NCI-H1105 treated with DMSO at 0.1 percent for 48 hours (cell line): ENCODE measurements at places on chromosomes 4 and X.

- peak; percentile 90 for DNase-seq
These were observed 576.0 kb upstream of the PABPC4L start for GRCh38 chr4:134777606-134778005.

DNA sequence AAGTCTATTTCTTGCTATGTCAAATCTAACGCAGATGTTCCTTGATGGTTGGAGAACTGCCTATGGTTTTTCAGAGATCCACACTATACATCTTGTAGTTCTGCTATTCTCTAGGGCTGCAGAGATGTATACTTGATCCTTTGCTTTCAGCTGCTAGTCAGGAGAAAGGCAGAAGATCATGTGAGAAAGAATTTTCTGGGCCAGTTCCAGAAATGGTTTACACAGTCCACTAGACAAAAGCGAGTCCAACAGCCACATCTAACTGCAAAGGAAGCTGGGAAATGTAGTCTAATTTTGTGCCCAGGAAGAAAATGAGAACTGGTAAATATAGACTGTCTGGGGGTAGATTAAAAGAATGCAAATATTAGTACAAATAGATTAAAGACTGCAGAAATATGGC lies 394.3 kb upstream of the SLIT2 start:
- peak; percentile 1 for DNase-seq

DNA sequence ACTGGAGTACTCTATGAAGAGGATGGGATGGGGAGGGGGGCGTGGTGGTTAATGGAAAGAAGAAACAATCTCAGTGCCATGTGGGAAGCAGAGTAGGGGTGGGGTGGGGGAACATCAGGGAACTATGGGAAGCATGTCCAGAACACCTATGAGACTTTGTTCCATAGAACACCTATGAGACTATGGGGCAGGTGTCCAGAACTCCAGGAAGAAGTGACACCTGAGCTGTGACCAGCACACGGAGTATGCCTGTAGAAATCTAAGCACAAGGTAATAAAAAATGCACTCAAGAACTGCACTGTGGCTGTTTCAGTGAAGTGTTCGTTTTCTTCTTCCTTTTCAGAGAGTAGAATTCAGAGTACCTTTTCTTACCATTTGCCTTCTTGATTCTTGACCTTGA lies 704.8 kb upstream of the TENM3 start:
- DNase-seq: no peak

- no peak for DNase-seq
These were observed 81.8 kb downstream of the MID1IP1 start for GRCh38 chrX:38882894-38883626.

GRCh38 chrX:129737916-129738315 lies 863 bp upstream of the XPNPEP2 start:
- DNase-seq: no peak

- DNase-seq: no peak
These were observed 1.6 kb downstream of the FAM13A start for GRCh38 chr4:89055157-89056080.

- DNase-seq: no peak
These were observed 705 bp downstream of the RPS6KA3 start for GRCh38 chrX:20265726-20266681.

GRCh38 chrX:46876901-46877300 lies 35.3 kb upstream of the JADE3 start:
- DNase-seq: no peak

DNA sequence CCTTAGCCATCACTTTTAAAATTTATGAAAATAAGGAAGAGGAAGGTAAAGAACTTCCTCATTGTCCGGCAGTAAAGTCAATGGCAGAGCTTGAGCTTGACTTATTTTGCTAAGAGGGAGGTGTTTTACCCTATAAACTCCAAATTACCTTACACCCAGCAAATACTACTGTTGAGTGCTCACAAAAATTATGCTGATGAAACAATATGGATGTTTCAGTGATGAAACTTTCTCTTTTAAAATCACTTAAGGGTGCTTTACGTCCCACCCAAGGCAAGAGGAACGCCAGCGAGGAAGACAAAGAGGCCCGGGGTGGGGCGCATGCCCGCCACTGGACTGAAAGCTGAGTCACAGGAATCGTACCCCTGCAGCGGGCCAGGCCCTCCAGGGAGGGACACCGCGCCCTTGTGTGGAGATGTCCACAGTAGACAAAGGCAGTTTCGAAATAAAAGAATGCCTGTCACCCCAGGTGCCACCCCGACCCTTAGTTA lies 560 bp upstream of the TMSB4X start:
- peak; percentile 33 for DNase-seq

- no peak for DNase-seq
These were observed 38.7 kb downstream of the CCSER1 start for GRCh38 chr4:90165883-90166282.

- no peak for DNase-seq
These were observed 33.7 kb downstream of the SRPX2 start for GRCh38 chrX:100677611-100678181.

- no peak for DNase-seq
These were observed 43.1 kb upstream of the MTM1 start for GRCh38 chrX:150525061-150525919.

DNA sequence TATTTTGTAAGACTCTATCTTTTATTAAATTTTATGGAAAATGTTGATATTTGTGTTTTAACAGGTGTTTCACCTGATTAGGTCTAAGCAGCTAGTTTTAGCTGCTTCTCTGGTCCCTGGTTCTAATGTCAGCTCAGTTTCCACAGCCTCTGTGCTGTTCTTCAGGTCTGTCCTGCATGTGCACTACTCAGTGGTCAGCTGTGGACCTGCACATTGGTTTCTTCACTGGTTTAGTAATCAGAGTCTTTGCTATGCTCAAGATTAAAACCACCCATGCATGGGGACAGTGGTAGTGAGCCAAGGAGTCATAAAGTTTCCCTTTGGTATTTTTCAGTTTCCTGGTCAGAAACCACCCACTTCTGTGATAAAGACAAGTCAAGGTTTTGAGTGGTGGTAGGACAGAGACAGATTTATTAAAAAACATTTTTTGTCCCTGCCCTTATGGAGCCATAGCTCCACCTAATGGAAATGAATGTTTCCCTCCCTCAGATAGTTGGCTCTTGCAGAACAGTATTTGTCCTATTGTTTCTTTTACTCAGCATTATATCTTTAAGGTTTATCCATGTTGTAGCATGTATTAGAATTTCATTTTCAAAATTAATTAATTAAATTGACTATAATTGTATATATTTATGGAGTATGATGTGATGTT lies 36.8 kb upstream of the VBP1 start:
- DNase-seq: no peak

- no peak for DNase-seq
These were observed 361.9 kb downstream of the ARHGAP24 start for GRCh38 chr4:85836588-85837438.

GRCh38 chrX:153734871-153735270 lies 10.2 kb downstream of the ABCD1 start:
- no peak for DNase-seq

DNA sequence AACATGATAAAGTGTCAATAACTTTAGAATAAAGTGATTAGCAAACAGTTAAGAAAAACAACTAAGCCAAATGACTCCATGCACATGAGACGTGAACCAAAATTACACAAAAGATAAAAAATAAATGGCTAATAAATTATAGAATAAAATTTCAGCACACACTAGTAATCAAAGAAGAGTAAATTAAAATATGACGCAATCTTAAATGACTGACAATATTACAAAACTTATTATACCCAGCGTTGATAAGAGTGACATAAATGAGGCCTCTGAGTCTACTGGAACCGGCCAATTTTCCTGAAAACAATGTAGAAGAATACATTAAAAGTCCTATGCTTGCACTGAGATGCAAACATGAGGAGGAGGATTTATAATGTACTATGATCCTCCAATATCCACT lies 187.4 kb downstream of the DHX15 start:
- no peak for DNase-seq

DNA sequence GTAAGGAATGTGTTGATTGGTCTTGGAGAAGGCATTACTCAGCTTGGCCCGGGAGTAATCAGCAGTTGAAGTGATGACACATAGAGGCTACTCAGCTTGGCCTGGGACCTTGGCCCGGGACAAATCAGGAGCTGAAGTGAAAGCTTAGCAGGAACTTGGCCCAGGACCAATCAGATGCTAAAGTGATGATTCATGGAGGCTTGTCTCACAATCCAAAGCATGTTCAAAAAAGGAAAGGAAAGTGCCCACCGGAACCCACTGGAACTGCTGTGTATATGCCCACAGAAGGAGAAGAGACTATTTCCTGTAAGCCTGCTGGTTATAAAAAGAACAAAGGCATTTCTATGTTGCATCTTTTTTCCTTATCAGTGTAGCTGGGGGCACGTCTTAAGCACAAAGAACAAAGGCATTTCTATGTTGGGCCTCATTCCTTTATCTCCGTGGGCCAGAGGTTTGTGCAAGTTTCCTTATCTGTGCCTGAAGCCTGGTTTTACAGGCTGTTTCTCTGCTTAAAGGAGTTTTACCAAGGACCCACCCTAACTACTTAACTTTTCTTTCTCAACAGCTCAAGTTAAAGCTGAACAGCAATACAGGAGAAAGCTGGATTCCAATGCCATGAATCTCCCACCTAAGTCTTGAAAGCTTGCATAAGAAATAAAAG lies 1176.7 kb downstream of the NLGN4X start:
- no peak for DNase-seq
